ENCODE measurements at places on chromosomes 6 and 20.

DNA sequence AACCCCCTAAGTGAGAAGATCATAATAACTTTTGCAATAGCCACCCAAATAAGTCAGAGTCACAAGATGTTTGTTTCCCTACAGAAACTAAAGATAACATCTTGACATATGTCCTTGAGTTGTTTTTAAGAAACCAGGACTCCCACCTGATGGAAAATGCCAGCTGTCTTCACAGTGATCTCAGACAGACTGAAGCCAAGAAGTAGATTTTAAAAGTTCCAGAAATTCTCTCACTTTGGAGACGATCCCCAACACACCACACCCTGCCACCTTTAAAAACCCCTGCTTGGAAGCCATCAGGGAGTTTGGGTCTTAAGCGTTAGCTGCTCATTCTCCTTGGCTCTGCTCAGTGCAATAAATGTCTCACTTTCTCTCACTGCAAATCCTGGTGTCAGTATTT, 63.0 kb downstream of the GPR6 start:
- no peak for DNase-seq

DNA sequence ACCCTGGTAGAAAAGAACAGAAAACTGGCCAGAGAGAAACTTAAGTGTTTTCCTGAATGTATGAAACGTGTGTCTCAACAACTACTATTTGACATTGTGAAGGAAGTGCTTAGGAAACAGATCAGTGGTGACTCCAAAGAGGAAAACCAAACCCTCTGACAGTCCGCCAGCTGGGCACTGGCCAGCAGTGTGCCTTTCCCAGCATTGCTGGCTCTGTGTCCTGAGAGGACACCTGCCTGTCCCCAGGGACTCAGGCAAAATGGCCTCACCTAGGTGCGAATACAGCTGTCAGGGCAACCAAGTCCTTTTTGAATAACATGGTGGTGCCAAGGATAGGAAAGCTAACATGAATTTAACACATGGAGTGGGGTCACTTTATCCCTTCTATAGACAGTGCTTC, 72.5 kb downstream of the NDUFAF5 start:
- no peak for DNase-seq

DNA sequence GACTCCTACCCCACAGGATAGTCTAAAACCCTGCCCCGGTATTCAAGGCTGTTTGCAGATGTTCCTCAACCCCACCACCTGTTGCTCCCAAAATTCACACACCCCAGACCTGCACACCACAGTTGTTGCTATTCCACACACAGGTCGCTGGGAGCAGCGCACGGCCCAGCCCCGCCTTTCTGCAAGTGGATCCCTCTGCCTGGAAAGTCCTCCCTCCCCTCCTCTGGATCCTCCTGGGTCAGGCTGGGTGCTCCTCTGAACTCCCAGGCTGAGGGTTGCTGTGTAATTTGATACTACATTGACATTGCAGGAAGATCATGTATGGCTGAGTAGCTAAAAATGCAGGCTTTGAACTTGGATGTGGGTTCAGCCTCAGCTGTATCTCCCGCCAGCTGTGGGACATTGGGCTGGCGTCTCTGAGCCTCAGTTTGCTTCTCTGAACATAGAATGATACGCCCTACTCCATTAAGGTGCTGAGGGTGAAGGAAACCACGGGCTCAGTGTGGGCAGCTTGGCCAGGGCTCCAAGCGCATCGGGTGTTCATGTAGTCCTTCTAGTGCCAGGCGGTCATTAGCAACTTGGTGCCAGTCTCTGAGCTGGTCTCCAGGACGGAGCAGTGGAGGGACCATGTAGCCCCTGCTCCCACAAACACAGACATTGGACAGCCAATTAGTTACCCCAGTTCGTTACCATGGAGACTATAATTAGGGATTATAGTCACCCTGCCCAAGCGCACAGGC, 13.9 kb upstream of the CCN5 start:
- peak; percentile 59 for DNase-seq

- DNase-seq: no peak
Observed at GRCh38 chr20:40813029-40813431, 124.0 kb upstream of the MAFB start.

GRCh38 chr20:8153281-8153908, 21.3 kb downstream of the PLCB1 start:
- DNase-seq: no peak

DNA sequence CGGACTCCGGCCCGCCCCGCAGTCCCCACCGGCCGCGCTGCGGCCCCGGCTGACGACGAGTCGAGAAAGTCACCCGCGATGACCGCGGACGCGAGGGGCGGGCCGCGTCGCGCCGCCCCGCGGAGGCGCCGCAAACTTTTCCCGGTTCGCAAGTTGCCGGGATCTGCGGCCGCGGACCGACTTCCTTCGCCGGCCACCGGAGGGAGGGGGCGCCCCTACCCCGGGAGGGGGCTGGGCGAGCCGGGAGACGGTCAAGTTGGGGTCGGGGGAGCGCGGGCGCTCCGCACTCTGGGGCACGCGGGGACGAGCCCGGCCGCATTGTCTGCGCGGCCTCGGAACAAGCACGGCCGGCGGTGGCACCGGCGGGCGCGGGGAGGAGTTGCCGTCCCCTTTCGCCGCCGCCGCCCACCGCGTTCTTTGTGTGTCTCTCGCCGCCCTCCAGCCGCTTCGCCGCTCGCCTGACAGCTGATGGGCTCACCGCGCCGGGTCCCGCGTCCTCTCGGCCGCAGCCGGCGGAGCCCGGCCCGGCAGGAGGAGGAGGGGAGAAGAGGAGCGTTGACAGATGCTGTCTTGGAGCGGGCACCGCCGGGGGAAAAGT, 131.6 kb downstream of the OGFRL1 start:
- DNase-seq: no peak

GRCh38 chr6:152204591-152204990, 397.1 kb downstream of the ESR1 start:
- DNase-seq: no peak

DNA sequence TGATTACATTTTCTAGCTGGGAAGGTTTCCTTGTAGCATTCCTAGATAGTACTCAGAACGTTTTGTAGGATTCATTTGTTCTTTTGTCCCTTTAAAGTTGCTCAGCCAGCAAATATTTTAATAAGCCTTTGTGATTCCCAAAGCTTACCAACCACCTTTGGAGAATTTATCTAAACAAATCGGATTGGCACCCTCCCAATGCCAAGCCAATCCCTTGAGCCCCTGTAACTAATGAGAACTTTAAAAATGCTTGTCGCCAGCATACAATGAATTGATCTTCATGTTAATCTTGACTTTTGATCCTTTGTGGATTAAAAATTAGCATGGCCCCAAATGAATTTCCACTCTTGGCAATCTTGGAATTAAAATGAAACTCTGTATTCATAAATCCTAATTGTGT, 559.5 kb downstream of the UTRN start:
- no peak for DNase-seq

Data from WTC11 (cell line).